SK-N-SH (cell line): ENCODE measurements at places on chromosomes 1 and 21. TPM values are rescaled to one million over a fixed set of nuclear protein-coding genes. Genes with fewer than 3 reads are reported as not detected.

GRCh38 chr1:94783342-94784189 is 36.6 kb upstream of the SLC44A3 start:
- no peak for DNase-seq

DNA sequence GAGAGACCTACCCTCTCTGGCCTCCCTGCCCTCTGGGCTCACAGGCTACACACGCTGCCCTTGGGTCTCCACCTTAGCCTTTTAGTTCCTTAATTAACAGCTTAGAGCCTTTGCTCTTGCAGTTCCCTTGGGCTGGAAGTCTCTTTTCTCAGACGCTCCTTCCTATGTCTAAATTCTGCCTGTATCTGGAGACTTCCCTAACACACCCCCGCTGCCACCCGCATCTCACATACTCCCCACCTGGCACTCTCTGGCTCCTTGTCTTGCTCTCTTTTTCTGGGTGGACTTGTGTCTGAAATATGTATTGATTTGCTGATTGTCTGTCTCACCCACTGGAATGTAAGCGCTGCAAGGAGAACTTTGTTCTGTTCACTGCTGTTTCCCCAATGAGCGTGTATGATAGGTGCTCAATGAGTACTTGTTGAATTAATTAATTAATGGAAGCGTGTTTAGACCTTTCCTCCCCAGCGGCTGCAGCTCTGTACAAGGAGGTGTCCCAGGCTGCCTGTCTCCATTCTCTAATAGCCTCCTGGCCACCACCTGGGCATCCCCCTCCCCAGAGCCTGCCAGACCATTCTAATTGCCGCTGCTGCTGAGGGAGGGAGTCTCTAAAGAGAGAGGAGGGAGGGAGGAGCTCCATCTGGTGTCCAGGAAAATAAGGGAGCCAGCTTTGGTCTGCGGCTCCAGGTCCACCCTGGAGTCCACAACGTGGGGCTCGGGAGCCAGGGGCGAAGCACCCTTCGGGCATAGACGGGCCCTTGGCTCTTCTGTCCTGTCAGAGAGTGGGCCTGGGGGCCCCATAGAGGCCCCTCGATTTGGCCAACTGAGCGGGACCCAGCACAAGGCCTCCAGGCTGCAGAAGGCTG is 95.4 kb downstream of the RNF220 start:
- peak; percentile 63 for DNase-seq

DNA sequence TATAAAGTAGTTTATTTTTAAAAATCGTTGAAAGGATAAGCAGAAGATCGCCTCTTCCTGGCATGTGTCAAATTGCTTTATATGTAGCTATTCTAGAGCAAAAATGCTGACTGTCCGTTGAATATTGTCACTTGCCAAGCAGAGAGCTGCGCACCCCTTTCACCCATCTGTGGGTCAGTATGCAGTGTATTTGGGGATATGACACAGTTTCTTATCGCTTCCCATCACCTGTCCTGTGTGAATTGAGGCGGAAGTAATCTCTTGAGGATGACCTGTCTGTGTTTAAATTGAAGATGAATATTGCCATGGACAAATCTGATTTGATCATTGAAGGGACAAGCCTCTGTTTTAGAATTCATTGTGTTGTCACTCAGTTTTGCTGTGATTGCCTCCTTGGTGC is 52.2 kb downstream of the POFUT2 start:
- no peak for DNase-seq

DNA sequence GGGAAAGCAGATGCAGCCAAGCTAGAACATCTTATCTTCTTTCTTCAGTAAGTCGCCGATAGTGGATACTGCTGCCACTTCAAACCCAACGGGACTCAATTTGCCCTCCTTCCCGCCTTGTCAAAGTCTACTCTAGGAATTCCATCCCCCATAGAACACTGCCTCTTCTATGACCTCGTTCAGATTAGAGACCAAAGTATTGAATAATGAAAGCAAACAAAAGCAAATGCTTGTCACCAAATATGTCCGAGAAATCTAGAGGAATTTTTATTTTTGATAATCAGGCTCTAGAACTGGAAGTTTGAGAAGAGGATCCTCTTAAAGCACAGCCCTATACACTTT is 853 bp upstream of the RRAGC start:
- no peak for DNase-seq

DNA sequence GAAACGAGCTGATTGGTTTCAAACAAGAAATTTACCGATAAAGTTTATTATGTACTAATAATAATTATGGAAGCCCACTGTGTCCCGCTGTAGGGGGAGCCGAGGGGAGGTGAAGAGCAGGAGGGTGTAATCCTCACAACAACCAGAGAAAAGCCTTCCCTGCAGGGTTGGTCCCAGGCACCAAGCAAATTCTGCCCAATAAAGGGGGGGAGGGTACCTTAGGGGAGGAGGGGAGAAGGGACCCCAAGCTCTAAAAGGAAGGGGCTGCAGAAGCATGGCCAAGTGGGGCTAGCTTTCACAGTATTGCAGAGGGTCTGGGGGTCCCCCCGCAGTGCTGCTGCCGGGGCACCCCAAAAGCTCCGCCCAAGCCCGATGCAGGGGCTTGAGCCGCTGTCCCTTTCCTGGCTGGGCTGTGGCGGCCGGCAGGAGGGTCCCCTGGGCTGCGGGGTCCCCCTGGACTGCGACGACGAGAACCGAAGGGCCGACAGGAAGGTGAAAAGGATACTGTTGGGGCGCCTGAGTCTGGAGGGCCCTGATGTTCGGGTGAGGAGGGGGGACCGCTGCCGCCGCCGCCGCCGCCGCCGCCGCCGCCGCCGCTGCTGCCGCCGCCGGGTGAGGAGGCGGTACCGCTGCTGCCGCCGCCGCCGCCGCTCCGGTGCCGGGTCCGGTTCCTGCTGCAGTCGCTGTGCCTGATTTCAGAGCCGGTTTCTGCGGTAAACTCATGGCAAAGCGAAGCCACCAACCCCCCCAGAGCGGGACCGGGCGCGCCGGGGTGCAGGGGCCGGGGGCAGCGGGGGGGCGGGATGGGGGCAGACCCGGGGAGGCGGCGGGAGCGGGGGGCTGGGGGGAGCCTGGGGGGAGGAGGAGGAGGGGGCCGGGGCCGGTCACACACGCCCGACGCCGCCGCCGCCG is 771 bp downstream of the EIF4G3 start:
- peak; percentile 72 for DNase-seq

DNA sequence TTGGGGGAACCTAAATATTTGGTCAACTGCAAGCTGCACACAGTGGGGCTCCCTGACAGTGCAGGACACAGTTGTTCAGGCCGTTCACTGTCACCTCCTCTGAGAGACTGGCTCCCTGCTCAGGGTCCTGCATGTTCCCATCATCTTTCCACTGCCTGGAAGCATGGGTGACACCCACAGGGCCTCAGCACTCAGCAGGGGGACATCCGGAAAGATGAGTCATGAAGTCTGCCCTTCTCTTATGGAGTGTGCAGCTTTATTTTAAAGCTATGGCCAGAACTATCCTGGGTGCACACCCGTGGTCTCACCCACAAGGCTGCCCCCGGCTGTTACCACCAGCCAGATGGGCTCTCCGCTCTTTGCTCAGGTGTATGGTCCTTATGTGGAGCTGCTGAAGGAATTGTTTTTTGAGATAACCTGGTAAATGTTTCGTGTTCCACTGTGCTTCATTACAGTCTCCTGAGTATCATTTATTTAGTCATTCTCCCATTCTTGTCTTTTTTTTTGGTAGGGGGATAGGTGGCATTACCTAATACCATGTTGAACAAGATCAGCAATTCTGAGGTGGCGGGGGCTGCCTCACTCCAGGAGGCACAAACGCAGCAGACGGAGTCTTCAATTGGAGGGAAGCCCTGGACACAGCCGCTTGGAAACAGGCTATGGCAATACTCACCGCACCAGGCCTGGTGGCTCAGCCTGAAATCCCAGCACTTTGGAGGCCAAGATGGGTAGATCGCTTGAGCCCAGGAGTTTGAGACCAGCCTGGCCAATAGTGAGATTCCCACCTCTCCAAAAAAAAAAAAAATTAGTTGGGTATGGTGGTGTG is 14.3 kb downstream of the TRIM11 start:
- no peak for DNase-seq

DNA sequence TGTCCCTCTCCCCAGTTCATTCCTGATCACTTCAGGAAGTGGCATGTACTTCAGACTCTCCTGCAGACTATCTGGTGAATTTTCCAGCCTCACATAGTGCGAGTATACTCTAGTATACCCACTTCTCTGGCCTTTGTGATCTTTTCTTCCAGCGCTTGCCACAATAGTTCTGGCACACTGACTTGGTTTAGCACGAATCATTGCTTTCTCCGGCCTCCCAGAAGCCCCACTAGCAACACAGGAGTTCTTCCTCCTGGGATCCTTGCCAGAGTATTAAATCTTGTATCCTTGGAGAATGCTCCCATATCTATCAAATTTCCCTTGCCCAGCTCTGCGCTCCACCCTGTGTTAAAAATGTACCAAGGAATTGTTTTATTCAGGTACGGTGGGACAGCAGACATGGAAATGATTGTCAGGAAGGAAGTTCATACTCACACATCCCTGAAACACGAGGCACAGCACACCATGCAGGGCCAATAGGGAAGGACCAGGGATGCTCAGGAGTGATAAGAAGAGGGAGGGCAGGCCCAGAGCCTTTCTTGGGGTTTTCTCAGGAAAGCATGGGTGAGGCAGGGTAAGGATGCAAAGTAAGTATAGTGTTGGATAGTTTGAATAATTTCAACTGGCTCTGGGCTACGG is 136.7 kb downstream of the ADSS2 start:
- no peak for DNase-seq

DNA sequence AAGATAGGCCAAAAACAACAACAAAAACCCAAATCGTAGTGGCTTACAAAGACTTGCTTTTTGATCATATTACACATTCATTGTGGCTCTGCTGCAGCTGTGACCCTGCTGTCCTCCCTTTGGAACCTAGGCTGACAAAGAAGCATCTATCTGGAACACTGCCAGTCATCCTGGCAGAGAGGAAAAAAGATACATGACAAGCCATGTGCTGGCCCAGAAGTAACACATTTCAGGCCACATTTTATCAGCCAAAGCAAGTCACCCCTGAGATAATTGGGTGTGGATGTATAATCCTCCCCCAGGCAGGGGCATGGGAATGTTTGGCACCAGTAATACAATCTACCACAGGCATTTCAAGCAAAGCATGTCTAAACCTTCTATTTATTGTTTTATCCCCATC is 37.2 kb upstream of the AGO1 start:
- DNase-seq: peak; percentile 39

Gene MT1HL1
- polyA plus RNA-seq: not detected in 2 replicates

Gene ANGPTL3
- not detected in 2 replicates for polyA plus RNA-seq
